B cell (primary cell): ENCODE measurements at places on chromosomes 7 and 10.
A peak's percentile ranks its signal among the peaks of the same experiment; 100 is the strongest.

- no peak for DNase-seq
Observed at GRCh38 chr7:42831006-42831717, 80.7 kb downstream of the C7orf25 start.

DNA sequence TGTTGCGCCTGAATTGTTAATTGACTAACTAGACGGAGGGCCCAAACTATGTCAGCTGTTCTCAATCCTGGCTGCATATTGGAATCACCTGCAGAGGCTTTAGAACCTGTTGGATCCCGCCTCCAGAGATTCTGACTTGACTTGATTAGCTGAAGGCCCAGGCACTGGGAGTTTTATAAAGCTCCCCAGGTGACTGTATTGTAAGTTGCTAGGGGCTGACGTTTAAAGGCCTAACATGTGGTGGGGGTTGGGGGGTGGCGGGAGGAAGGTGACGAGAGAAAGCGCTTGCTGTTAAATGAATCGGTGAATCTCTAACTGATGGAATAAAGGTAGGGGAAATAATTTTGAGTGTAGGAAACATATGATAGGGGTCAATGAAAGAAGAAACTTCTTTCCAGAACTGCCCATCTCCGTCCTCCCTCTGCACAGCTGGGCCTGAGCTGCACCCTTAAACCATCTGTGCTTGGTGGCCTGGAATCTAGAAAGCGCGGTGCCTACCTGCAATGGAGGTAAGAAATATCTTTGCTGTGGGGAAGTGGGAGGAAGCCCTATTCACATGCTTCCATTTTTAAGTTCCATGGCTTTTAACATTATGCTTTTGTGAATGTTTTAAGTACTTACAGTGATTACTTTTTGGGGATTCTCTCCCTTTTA is 225.0 kb upstream of the FAM3C start:
- no peak for DNase-seq

- no peak for DNase-seq
Observed at GRCh38 chr10:121540732-121541395, 57.4 kb downstream of the FGFR2 start.

DNA sequence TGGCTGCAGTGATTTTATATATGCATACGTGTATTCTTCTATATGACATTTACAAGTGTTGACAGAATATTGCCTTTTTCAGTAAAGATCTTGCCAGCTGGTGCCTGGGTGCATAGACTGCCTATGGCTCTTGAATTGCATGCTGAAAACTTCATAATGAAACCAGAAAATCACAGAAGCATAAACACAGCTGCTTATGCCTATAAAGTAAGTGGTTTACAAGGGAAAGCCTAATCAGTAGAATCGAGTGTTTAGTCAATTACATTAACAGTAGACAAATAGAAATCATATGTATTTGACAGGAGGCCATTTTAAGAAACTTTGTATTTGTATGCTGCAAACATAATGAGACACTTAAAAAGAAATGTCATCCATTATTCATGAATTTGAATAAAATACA is 82.5 kb downstream of the TMEM168 start:
- DNase-seq: no peak

- no peak for DNase-seq
Observed at GRCh38 chr7:157872447-157872846, 535.6 kb downstream of the DNAJB6 start.

GRCh38 chr7:2522780-2523433 is 3.3 kb downstream of the LFNG start:
- no peak for DNase-seq

DNA sequence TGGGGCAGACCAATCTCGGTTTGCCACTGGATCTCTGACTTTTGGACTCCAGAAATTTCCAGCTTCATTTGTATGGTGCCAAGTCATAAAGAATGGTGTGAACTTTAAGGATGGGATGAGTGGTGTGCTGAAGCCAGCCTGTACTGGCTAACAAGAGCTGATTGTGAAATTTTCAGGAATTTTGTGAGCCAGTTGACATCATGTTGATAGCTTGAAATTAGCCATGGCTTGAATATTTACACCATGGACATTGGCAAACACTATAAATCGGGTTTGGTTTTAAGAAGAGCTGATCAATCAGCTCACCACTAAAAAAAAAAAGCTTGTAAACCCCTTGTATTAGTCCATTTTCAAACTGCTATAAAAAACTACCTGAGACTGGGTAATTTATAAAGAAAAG is 14.1 kb upstream of the MYH16 start:
- DNase-seq: no peak

- DNase-seq: no peak
Observed at GRCh38 chr10:34607894-34608293, 207.2 kb downstream of the PARD3 start.

DNA sequence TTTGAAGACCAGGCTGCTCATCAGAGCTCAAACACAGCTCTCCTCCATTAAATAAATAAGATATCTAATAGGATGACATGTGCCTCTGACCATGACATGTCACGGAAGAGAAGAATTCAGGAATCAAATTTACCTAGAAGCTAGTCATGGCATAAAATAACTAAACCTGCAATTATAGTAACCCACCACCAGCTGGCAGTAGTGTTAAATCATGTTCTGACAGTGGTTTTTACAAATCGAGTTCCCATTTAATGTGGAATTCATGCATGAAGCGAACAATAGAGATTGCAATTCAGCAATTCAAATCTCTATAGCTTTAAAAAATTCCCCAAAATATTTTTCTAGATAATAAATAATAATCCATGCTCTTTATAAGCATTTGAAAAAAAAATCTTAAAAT is 74.6 kb upstream of the IKZF1 start:
- DNase-seq: peak; percentile 27

DNA sequence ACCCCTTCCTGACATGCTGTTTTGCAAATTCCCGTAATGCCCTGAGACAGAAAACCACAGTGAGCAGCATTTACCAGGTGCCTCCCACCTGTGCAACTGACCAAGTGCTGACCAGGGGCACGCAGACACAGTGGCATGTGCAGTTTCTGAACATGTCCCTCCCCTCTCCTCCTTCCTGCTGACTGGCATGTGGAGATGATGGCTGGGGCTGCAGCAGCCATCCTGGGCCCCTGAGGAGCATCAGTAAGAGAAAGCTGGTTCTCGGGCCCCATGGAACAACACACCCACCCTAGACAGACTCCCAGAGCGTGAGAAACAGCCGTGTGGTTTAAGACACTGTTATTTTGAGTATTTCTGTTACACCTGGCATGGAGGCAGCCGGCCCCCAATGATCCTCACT is 66.2 kb upstream of the PDGFA start:
- DNase-seq: no peak

GRCh38 chr10:114825513-114826253 is 4.1 kb downstream of the FHIP2A start:
- no peak for DNase-seq

- no peak for DNase-seq
Observed at GRCh38 chr10:103168438-103168837, 24.6 kb downstream of the NT5C2 start.

GRCh38 chr10:119748871-119749270 is 23.0 kb downstream of the INPP5F start:
- DNase-seq: no peak

DNA sequence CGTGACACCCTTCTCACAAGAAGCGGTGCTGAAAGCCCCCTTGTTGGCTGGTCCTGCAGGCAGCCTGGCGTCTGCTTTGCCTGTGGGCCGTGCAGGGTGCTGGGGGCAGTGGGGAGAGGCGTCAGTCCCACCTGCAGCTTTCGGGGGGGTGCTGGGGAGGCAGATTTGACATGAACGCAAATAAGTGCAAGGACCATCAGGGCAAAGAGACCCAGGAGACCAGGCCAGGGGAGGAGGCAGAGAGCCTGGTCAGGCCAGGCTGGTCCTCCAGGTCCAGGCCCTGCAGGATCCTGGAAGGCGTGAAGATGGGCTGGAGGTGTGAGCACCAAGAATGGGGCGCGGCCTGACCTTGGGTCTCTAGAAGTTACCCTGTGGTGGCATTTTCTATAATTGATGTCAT is 81.6 kb downstream of the MGMT start:
- no peak for DNase-seq

DNA sequence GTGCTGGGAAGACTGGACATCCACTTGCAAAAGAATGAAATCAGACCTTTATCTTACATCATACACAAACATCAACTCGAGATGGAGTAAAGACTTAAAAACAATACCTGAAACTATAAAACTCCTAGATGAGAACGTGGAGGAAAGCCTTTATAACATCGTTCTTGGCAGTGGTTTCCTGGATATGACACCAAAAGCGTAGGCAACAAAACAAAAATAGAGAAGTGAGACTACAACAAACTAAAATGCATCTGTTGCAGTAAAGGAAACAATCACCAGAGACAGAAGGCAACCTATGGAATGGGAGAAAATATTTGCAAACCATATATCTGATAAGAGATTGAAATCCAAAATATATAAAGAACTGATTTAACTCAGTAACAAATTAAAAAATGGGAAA is 33.3 kb downstream of the CC2D2B start:
- DNase-seq: peak; percentile 27

DNA sequence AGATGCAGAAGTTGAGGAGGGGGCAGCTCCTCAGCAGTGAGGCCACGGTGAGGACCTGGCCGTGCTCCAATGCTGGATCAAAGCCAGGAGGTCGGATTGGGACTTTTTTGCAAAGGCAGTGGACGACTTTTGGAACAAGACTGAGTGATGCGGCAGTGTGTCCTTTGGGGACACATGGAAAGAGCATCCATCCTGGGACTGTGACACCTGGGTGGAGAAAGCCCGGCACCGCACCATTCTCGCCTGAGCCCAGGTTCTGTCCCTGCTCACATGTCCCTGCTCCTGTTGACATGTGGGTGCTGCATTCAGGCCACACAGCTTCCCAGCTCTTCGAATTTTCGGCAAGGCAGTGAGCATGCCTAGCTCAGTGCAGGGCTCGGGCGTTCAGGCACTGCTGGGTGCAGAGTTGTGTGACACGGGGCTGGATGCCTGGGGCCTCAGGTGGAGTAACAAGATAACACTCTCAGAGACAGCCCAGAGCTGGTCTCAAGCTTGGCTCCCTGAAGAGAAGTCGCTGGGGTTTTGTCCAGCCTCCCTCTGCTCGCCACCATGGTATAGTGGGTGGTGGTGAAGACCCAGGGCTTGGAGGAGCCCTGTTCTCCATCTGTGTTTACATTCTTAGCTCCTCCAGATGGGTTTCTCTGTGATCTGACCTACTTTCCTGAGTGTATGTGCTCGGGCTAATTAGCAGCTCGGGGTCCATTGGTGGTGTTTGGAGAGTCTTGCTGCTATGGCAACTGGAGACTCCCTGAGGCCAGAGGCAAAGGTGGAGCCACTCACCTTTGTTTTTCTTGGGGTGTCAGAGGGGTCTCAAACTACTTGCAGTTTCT is 111.7 kb upstream of the BTBD16 start:
- DNase-seq: no peak

DNA sequence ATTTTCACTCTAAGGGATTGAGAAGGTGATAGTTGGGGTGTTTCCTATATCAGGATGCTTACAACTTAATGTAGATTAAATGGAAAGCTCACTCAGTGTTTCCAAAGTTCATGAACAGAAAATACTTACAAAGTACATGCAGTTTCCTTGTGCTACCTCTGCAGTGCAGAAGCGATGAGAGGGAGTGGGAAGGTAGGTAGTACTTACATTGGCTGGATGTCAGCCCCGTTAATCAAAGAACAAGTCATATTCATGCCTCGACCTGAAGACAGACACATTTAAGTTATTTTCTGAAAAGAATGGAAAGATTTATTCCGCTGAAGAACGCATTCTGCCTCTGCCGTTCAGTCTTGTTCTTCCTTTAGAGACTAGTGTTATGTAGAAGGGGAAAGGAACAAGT is 93.1 kb downstream of the ZMYND11 start:
- DNase-seq: no peak

- DNase-seq: peak; percentile 8
Observed at GRCh38 chr7:69739190-69739589, 140.9 kb downstream of the AUTS2 start.

GRCh38 chr7:25559581-25560367 is 331.5 kb upstream of the NPVF start:
- no peak for DNase-seq

DNA sequence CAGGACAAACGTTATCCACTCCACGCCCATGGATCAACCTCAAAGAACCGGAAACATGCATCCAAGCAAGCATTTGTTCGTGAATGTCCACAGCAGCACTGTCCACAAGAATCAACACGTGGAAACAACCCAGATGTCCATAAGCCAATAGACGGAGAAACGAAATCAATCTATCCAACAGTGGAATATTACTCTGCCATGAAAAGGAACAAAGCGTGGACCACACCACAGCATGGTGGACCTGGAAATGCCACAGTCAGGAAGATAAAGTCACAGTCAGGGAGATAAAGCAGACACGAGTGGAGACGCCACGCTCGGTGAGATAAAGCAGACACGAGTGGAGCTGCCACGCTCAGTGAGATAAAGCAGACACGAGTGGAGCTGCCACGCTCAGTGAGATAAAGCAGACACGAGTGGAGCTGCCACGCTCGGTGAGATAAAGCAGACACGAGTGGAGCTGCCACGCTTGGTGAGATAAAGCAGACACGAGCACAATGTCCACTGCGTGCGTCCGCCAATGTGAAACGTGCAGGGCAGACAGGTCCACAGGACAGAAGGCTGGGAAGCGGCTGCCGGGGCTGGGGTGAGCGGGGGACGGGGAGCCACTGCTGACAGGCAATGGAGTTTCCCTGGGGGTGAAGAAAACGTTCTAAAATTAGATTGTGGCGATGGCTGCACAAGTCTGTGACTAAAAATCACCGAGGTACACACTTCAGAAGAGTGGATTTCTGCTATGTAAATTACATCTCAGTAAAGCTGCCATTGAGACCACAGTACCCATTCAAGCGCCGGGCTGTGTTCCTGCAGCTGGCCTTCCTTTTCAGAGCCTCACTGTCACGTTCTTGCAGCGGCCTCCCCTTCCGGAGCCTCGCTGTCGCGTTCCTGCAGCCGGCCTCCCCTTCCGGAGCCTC is 10.6 kb downstream of the GPER1 start:
- DNase-seq: no peak

GRCh38 chr10:3180355-3181025 is 7.9 kb upstream of the PITRM1 start:
- DNase-seq: no peak

DNA sequence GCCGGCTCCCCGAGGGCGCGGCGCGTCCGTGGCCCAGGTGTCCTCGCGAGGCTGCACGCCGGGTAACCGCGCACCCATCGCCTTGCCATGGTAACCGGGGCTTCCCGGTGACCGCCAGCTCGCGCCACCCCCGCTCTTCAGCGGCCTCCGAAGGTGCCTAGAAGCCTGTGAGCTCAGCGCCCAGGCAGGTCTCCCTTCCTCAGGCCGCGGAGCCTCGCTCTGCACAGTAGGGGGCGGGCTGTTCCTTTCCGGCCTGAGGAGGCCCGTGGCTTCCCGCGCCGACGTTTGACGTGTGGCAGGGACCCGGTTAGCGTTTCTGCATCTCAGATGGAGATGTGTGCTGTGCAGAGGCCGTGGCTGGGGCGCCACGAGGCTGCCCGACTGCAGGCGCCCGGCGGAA is 117.1 kb downstream of the DYNC2I1 start:
- peak; percentile 55 for DNase-seq

GRCh38 chr7:149468208-149468607 is 7.3 kb upstream of the ZNF777 start:
- no peak for DNase-seq

GRCh38 chr7:32809347-32809746 is 82.2 kb downstream of the KBTBD2 start:
- DNase-seq: no peak

- DNase-seq: peak; percentile 34
Observed at GRCh38 chr10:63977329-63977923, 456.2 kb downstream of the REEP3 start.
